ENCODE measurements at places on chromosomes 5 and 9.

DNA sequence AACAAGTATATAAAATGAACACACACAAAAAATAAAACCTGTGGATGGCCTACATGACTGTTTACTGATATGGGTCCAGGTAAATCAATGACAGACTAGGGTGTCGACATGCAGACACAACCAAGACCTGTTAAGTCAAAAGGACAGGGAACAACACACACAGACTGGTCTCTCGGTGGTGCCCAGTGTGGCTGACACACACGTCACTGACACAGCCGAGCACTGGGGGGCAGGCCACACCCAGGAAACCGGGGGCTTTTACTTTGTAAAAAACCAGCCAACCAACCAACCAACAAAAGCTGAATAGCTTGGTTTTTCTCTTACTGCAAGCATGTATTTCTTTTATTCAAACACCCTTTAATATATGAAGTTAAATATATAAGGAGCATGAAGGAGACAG, 5.0 kb downstream of the FAM163B start:
- DNase-seq: no peak

GRCh38 chr9:131017067-131017466, 8.1 kb downstream of the LAMC3 start:
- no peak for DNase-seq

DNA sequence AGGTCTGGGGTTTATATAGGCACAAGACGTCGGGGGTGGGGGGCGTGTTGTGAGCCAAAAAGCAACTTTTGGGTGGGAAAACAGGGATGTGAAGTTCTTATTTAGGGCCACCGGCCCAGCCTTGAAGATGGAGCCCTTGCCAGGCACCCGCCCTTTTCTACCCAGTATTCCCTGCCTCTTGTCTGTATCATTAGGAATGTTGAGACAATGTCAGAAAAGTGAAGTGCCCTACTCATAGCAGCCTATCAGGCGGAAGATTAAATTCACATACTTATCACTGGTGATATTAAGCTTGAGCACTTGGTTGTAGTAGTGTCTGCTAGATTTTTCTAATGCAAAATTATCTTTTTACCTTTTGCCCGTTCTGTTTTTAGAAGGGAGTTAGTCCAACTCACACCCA, 293.5 kb downstream of the CDH10 start:
- DNase-seq: no peak

GRCh38 chr9:85577353-85577952, 164.3 kb downstream of the AGTPBP1 start:
- no peak for DNase-seq

DNA sequence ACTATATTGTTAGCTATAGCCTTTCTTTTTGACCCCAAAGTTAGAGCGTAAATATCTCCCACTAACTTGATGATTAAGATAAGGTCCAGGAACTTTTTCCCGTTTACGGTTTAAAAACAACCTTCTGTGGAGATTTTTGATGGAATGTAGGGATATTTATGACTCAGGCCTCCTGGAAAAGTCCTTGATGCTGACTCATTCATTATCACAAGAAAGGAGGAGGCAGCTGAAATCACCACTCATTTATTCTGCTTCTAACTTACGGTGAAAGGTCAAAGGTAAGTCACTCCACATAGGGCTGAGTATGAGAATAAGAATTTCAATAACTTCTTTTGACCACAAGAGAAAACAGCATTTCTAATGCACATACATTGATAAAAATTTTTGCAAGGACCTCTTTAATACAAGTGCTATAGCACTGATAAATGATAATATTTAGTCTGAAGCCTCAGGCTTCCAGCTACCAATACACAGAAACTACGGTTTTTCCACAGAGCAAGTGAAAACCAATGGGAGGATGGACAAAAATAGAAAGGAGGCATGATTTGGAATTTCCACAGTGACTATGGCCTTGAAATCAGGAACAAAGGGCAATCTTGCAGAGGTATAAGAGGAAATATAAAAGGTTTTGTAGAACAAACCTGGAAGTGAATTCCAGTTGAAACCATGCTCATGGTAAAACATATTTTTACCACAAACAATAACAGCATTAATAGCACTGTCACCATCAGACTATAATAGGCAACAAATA, 146.5 kb downstream of the PPP2R2B start:
- DNase-seq: no peak

- no peak for DNase-seq
Observed at GRCh38 chr5:111003623-111004022, 67.9 kb upstream of the TSLP start.

DNA sequence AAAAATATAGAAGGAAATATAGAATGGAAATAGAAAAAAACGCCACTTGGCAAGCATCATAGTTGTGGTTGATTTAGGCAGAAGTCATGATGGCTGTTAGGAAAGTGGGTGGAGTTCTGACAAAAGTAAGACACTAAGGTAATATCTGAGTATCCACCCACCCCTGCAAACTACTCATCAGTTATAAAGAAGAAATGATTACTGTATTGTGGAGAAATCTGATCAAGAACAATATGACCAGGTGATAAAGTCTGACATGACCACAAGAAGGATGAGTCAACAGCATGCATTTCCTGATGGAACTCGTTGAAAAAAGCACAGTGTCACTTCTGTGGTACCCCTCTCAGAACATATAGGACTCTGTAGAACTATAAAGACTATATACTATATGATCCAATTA, 343.4 kb upstream of the PAPPA start:
- no peak for DNase-seq

GRCh38 chr9:71249729-71250317, 128.4 kb upstream of the TRPM3 start:
- no peak for DNase-seq

GRCh38 chr9:21078702-21079101, 960 bp upstream of the IFNB1 start:
- DNase-seq: no peak

GRCh38 chr5:645421-645820, 33.3 kb downstream of the CEP72 start:
- no peak for DNase-seq

DNA sequence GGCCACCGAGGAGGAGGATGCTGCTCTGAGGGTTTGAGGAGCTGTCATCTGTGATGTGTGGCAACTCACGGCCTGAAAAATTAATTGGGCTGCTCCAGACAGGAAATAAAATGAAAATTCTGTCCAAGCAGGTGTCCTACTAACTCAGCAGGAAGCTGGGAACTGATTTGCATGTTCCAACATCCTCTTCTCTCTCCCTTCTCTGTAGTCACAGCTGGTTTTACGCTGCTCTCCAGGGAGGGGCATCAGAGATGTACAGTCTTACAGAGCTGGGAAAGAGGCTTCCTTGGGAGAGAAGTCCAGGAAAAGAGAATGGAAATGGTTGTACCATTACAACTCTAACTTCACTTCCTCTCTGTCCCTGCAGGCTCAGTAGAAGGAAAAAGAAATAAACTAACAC, 24.2 kb upstream of the SIL1 start:
- DNase-seq: no peak

GRCh38 chr5:91052977-91053740, 330.0 kb downstream of the ARRDC3 start:
- no peak for DNase-seq

DNA sequence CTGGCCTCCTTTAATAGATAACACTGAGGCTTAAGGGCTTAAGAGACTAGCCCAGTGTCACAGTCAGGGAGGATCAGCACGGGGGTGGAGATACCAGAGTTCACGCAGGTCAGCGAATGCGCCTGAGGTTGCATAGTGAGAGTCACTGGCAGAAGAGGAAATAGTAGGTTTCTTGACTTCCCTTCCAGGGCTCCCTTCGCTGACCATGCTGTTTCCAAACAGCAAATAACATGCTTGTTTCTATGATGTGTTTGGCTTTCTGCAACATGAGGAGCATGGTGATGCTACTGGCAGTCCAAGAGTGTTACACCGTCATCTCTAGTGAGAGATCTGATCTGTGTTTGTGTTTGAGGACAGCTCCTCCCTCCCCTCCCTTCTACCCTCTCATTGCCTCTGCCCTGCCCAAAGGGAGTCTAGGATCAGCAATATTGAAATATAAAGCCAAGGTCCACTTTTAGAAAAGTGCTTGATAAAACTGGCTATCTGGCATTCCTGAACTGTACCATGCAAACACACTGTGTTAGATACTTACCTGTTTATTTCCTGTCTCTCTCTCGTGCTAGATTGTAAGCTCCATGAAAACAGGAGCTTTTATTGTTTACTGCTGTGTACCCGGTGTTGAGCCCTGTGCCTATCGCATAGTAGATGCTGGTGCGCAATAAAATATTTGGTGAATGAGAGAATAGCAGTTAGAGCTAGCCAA, 12.3 kb downstream of the TLE4 start:
- peak; percentile 86 for DNase-seq

DNA sequence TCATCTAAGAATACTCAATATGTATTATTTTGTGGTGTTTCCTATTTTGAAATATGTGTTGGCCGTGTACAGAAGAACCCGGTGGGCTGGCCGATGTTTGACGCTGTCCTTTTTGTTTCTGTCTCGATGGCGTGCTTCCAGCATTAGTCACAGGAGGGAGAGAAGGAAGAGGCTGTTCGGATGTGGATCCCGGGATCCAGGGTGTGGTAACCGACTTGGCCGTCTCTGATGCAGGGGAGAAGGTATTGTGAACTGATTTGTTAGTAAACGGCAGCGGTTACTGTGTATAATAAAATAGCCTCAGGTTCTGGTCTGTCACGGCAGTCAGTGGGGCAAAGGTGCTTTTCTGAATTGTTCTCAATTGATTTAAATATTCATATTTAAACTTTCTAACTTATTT, 275.0 kb downstream of the ARHGEF28 start:
- no peak for DNase-seq

DNA sequence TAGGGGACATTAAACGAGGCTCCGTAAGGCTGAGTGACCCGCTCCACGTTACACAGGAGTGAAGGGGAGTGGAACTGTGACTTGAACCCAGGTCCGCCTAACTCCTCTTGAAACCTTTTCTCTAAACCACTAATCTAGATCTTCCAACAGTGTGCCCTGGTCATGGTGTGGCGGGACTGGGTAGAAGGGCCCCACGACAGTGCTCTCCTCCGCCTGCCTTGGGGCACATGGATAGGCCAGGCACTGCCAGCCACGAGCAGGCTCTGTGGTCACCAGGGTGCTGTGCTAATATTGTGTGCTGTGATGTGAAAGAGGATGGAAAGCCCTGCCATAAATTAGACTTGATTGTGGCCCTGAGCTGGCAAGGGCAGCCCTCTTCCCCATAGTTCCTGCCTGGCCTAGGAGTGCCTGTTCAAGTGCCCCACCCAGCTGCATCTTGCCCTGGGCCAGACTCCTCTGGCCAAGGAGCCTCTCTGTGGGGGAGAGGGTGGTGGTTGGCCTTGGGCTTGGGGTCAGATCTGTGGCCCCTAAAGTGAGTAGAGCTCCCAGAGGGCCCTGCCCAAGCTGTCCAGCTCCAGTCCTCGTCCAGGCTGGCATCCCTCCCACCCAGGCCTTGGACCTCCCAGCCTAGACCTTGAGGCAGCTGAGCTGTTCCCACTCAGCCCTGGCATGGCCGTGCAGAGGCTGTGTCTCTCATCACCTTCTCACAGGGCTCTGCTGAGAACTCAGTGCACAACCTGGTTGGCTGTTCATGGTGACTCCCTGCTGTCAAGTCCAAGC, 67.8 kb upstream of the TBC1D2 start:
- DNase-seq: no peak

- no peak for DNase-seq
Observed at GRCh38 chr9:121783111-121783510, 131.7 kb downstream of the DAB2IP start.

GRCh38 chr5:126794157-126794828, 17.4 kb downstream of the LMNB1 start:
- DNase-seq: no peak

DNA sequence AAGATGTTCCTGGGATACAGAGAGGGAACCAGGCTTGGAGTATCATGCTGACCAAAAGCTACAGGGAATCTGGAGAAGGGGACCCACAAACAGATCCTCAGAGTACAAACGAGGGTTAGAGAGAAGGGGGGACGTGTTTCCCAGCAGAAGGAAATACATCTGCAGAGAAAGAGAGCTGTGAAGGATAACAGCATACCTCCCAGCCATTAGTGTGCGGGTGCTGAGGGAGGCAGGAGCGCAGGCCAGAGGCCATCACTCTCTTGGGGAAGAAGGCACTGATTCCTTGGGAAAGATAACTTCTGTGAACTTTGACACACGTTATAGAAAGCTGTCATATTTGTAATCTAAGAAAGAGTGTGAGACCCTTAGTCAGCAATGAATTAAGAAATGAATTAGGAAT, 96.9 kb downstream of the KCNN2 start:
- DNase-seq: no peak

DNA sequence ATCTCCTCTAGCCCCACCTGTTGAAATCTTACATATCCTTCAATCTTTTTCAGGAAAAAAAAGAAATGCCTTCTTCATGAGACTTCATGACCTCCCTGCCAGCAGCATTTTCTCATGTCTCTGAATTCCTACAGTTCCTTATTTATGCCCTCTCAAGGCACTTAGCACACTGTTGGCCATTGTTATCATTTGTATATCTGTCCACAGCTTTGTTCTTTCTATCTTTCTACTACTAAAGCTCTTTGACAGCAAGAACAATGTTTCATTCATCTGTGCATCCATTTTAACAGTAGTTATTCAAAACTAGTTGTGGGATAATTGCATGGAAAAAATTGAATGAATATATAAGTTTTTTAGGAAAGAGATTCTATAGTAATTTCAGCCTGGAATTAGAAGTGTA, 20.9 kb upstream of the GZMA start:
- DNase-seq: no peak

DNA sequence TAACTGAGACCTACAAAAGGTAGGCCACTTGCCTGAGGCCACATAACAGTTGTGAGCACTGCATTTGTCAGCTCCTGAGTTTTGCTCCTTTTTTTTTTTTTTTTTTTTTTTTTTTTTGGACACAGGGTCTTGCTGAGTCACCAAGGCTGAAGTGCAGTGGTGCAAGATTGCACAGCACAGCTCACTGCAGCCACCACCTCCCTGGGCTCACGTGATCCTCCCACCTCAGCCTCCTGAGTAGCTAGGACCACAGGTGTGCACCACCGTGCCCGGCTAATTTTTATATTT, 37.1 kb downstream of the LAMC3 start:
- no peak for DNase-seq

DNA sequence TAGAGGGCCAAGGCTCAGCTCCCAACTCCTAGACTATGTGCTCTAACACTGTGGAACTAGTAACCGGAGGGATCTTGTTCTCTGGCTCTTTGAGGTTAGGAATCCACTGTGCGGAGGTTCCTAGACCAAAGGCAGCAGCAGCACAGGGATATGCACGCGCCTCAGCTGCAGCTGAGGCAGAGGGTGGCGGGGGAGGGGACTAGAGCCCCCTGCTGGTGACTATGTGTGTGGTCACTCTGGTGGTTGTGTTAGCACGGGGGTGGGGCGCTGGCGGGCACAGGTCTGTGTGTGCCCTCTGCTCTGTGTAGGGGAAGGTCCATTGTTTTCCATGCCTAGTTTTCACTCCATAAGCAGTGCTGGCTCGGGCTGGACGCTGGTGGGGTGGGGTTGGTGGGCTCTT, 458.0 kb upstream of the IZUMO3 start:
- no peak for DNase-seq

DNA sequence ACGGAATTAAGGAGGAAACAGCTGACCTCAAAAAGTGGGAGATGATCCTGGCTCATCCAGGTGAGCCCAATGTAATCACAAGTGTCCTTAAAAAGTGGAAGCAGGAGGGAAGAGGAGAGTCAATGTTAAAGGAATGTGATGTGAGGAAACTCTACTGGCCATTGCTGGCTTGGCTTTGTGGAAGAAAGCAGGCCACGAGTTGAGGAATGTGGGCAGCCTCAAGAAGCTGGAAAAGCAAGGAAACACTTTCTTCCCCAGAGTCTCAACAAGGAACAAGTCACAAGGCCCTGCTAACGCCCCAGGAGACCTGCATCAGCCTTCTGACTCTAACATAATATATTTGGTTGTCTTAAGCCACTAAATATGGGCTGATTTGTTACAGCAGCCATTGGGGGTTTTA, 252.8 kb downstream of the PSAT1 start:
- DNase-seq: no peak

All from GF-D8 (cell line).